ENCODE measurements at places on chromosomes 5 and 9.

- no peak for DNase-seq
Measured at GRCh38 chr5:4511996-4512656, 628.0 kb upstream of the ADAMTS16 start.

DNA sequence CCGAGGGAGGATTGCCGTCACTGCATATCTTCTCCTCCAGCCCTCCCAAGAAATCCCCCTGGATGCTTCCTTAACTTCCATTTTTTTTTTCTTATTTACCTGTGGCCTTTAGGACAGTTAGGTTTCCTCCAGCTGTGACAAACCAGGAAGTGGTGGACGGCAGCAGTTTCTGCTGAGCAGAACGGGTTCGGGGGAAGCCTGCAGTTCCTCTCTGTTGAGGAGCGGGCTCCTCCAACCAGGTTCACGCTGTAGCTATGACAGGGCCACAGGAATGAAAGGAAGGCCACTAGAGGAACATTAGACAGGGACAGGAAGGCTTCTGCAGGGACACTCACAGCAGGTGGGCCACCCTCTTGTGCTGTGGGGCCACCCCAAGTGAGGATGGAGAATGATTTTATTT is 76.7 kb upstream of the SYK start:
- no peak for DNase-seq

DNA sequence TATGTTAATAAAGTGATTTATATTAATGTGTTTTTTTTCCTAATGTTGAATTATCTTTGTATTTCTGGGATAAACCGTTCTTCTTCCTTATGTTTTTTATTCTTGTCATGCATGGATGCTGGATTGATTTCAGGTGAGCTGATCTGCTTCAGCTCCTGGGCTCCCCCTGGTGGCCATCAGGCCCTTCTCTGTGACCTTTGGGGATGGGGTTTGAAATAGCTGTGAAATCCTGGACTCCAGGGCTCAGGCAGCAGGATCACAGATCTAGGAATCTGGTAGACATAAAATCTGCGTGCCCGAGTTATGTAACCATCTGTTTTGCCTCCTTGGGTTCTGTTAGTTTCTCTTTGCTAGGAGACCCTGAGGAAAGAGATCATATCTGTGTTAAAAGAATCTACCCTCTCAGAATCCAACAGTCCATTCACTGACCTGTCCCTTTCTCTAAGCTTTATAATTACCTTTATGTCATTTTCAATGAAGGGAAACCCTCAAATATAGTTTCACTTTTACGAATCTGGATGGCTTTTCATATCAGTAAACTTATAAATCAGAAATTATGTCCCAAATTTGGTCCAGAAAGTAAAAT is 12.2 kb upstream of the OR13J1 start:
- DNase-seq: no peak

DNA sequence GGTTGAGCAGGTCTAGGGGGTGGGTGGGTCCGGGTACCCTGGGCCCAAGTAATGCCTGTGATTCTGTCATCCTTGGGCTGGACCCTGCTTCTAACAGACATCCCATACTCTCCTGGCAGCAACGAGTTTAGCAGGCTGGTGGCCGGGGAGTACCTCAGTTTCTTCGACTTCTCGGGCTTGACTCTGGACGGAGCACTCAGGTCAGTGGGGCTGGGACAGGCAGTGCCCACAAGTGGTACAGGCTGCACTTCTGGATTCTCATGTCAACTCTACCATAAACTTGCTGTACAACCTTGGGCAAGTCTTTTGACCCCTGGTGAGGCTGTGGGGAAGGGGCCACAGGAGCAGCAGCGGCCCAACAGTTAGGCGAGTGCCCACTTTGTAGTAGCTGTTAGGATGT is 21.8 kb downstream of the PSD2 start:
- DNase-seq: no peak
